ENCODE measurements at places on chromosomes 6 and 20.

DNA sequence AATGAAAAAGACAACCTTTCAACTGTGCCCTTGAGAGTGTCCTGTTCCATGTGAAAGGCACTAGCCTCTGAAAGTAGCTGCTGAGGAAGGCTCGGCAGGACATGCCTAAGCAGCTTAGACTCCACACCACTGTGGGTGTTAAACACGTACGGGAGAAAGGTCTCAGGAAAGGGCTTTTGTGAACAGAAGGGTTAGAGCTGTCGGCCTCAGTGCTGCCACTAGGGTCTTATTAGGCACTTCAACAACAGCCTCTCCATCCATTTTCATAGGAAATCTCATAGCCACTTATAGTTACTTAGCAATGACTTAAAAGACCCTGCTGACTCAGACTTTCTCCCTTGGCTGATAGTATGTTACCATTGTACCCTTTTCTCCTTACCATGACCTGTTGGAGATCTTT lies 662.8 kb downstream of the TBC1D32 start:
- no peak for DNase-seq

DNA sequence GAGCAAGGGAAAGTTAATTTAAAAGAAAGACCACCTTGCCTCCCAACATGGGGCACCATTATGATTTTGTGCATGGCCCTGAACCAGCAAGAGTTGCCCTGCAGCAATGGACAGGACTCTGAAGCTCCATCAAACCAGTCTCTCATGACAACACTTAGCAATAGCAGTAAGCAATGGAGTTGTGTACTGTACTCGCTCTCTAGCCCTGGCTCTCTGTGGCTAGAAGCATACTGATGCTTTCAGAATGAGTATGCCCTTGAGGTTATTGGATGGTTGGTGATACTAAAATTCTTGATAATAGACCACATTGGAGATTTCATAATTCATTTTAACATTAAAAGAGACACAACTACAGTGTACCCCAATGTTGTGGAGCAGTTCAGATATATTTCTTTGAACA lies 23.2 kb upstream of the LMBRD1 start:
- DNase-seq = no peak

- DNase-seq = no peak
These were observed 366.6 kb downstream of the RNGTT start for GRCh38 chr6:88596801-88597200.

- no peak for DNase-seq
These were observed 109.9 kb downstream of the CD2AP start for GRCh38 chr6:47587493-47587892.

- no peak for DNase-seq
These were observed 81.4 kb downstream of the CTNNBL1 start for GRCh38 chr20:37775200-37775599.

- DNase-seq = no peak
These were observed 98.8 kb downstream of the MANEA start for GRCh38 chr6:95676011-95676628.

GRCh38 chr6:91442342-91442741 lies 855.5 kb upstream of the MAP3K7 start:
- no peak for DNase-seq

- no peak for DNase-seq
These were observed 338 bp downstream of the SRXN1 start for GRCh38 chr20:652615-653109.

GRCh38 chr20:25294459-25295385 lies 46.8 kb downstream of the PYGB start:
- no peak for DNase-seq

GRCh38 chr6:12147557-12148316 lies 135.6 kb downstream of the HIVEP1 start:
- DNase-seq = no peak

- DNase-seq = no peak
These were observed 52.6 kb downstream of the BTBD3 start for GRCh38 chr20:11970243-11970836.

DNA sequence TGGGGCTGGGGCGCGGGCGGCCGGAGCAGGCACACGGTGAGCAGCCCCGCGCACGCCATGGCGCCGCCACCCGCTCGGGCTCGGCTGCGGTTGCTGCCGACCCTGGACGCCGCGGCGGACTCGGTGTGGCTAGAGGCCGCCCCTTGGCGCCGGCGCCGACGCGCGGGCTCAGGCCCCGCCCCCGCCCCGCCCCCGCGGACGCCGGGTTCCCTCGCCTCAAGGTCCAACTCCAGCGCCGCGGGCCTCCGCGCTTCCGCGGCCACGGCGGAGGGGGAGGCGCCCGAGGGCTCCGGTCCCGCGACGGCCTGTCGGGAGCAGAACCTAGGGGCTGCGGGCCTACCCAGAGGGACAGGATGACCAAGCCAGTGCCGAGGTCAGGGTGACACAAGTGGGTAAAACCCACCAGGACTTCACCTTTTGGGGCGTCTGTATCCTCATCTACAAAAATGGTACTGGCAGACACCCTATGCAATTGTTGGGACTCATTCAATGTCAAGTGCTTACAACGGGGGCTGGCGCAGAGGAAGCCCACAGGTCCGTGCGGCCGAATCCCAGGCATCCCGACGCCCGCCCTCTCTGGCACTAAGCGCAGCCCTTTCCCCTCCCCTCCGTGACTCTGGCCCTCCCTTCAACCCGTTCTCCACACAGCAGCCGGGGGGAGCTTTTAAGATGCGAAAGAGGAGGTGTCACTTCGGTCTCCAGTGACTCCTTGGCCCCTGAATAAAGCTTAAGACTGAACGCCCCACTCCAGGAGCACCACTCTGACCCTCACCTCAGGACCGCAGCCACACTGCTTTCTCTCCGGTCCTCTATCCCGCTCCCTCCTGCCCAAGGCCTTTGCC lies at the start of gene NECAB3:
NECAB3 (minus strand) TSS at position 135 of the 842 bp plus-strand sequence; CDS start at position 59, 76 bp downstream.
- DNase-seq = no peak

- DNase-seq = no peak
These were observed 40.2 kb downstream of the SLC35F1 start for GRCh38 chr6:117947234-117947633.

GRCh38 chr6:63799313-63799712 lies 163.7 kb downstream of the PHF3 start:
- no peak for DNase-seq

GRCh38 chr20:24622856-24623255 lies 153.4 kb downstream of the SYNDIG1 start:
- DNase-seq = no peak

GRCh38 chr20:44073675-44074071 lies 113.3 kb downstream of the JPH2 start:
- no peak for DNase-seq

GRCh38 chr6:148044921-148045320 lies 297.7 kb upstream of the SASH1 start:
- no peak for DNase-seq

- no peak for DNase-seq
These were observed 206.2 kb downstream of the FOXC1 start for GRCh38 chr6:1815827-1816452.

DNA sequence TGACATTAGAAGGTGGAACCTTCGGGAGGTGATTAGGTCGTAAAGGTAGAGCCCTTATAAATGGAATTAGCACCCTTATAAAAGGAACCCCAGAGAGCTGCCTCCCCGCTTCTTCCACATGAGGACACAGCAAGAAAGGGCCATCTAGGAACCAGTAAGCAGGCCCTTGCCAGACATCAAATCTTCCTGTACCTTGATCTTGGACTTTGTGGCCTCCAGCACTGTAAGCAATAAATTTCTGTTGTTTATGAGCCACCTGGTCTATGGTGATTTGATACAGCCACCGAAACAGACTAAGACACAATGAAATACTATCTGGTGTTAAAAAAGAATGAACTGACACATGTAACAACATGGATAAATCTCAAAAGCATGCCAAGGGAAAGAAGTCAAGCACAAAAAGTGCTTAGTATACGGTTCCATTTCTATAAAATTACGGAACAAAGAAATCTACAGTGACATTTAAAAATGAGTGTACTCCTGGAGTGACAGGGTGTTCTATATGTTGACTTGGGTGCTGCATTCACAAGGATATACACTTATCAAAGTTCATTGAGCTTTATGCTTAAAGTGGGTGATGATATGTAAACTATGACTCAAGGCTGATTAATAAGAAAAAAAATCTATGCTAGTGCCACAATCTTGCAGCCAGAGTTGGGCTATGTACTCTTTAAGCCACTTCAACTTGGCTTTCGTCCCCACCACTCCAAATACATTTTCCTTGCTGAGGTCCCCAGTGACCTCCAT lies 18.4 kb downstream of the SERPINB1 start:
- no peak for DNase-seq

DNA sequence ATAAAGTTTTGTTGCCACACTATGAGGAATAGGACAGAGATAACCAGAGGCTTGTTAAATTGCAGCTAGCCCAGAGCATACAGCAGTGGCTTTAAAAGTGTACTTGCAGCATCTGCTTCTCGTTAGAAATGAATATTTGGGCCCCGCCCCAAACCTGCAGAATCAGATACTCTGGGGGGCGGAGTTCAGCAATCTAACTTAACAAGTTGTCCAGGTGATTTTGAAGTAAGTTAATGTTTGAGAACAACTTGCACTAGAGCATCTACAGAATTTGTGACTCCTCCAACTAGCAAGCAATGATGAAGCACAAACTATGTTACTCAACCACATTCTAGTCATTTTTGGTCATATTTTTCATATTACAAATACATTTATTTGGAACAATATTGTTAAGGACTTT lies 10.6 kb upstream of the SUPT3H start:
- DNase-seq = no peak

DNA sequence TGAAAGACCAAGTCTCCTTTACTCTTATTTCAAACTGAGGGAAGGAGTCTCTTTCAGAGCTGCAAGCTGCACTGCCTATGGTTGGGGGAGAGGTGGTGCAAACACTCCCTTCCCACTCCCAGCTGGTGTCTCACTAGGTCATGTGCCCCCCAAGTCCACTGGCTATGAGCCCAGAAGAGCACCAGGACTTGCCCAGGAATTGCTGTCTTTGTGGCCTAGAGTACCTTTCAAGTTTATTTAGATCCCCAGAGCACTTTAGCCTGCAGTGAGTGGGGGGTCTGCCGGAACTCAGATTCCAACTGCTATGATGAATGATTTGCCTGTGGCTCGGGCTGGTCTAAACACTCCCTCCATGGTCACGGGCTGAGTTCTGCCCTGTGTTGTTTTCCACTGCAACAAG lies 192.6 kb upstream of the CITED2 start:
- no peak for DNase-seq

GRCh38 chr6:128635219-128635618 lies 114.8 kb upstream of the PTPRK start:
- DNase-seq = no peak

DNA sequence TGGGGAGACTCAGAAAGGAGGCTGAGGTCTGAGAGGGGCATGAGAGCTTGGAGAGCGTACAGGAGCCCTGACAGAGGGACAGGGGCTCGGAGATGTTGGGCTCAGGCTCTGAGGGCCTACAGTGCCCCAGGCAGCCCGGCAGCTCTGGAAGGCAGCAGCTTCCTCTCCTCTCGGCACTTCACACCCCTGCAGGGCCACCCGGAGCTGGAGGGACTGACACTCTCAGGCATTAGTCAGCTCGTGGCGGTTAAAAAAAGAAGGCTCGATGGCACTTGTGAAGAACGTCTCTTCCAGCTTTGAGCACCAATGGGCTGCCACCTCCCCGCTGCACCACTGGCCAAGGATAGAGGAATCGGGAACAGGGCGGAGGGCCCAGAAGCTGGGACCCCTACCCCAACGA lies 62.6 kb upstream of the SIRPA start:
- DNase-seq = no peak

DNA sequence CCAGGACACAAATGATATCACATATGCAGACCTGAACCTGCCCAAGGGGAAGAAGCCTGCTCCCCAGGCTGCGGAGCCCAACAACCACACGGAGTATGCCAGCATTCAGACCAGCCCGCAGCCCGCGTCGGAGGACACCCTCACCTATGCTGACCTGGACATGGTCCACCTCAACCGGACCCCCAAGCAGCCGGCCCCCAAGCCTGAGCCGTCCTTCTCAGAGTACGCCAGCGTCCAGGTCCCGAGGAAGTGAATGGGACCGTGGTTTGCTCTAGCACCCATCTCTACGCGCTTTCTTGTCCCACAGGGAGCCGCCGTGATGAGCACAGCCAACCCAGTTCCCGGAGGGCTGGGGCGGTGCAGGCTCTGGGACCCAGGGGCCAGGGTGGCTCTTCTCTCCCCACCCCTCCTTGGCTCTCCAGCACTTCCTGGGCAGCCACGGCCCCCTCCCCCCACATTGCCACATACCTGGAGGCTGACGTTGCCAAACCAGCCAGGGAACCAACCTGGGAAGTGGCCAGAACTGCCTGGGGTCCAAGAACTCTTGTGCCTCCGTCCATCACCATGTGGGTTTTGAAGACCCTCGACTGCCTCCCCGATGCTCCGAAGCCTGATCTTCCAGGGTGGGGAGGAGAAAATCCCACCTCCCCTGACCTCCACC lies 42.2 kb downstream of the SIRPA start:
- DNase-seq = no peak

- DNase-seq = no peak
These were observed 48.4 kb upstream of the DEFB112 start for GRCh38 chr6:50097966-50098640.

GRCh38 chr6:29834564-29835436 lies 7.2 kb downstream of the HLA-G start:
- DNase-seq = no peak

DNA sequence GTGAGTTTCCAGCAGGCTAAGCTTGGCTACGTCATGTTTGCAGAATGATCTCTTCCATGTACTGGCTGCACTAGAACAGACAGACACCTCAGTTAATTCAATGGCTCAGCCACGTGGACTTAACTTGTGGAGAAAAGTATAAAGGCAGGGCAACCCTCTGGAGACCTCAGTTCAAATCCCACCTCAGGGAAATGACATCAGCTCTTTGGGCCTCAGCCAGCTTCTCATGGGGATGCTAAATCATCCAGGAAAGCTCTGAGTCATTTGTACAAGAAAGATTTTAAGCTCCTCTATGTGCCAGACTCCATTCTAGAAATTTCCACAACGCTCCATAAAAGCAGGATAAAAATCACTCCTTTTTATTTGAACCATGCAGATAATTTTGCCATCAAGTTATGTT lies 128.5 kb upstream of the SALL4 start:
- no peak for DNase-seq

DNA sequence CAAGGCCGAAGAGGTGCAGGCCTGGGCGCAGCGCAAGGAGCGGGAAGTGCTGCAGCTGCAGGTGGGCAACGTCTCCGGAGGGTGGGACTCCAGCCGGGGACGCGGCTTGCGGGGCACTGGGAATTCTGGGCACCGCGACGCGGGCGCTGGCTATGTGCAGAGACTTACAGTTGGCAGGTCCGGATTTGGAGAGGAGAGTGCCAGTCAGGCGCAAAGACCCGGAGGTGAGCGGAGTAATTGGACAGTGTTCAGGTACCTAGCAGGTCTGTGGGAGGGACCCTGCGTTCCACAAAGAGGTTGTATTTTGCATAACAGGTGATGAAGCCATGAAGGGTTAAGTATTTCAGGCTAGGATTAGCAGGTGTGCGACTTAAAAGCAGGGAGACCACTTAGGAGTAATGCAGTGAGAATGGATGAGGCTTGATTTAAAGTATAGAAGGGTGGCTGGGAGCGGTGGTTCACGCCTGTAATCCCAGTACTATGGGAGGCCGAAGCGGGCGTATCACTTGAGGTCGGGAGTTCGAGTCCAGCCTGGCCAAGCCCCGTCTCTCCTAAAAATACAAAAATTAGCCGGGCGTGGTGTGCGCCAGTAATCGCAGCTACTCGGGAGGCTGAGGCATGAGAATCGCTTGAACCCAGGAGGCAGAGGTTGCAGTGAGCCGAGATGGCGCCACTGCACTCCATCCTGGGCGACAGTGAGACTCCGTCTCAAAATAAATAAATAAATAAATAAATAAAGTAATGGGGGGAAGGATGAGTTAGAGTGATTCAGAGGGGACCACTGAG lies 1.0 kb downstream of the MRPS26 start:
- DNase-seq = no peak
